GM19239 (cell line): ENCODE measurements at places on chromosomes 3 and 15.

- no peak for DNase-seq
Measured at GRCh38 chr3:49859576-49860305, 3.4 kb upstream of the TRAIP start.

DNA sequence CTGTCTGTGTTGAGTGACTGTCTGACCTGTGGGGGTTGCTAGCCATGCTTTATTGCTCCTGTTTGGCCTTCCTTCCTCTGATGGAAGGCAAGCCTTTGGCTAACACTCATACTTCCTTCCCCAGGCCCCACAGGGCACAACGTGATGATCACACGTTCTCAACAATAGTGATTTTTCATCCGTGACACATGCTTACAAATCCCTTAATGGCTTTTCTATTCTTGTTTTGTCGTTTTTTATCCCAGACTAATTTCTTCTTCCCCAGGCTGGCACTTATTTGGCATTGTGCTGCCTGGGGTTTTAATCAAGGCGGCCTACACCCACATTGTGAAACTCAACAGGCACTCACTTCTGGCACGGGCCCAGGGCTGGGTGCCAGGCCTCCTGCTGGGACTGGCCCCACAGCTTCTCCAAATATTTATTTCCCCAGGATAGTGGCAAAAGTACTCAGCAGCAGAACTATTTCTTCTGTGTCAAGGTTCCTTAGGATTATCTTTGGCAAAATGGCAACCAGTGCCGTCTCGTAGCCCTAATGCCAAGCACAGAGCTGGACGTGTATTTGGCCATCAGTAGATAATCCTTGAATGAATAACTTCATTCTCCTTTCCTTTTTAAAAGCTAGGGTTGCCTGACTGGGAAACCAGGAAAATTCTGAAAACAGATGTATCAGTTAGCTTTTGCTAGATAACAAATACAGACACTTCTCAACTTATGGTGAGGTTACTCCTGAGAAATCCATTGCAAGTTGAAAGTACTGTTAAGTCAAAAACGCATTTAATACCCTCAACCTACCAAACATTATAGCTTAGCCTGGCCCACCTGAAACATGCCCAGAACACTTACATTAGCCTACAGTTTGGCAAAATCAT lies 30.6 kb downstream of the CMTM7 start:
- DNase-seq, result no peak

- no peak for DNase-seq
Measured at GRCh38 chr15:38427380-38427779, 26.5 kb upstream of the FAM98B start.

GRCh38 chr3:195059006-195059350 lies 212.0 kb downstream of the XXYLT1 start:
- no peak for DNase-seq

DNA sequence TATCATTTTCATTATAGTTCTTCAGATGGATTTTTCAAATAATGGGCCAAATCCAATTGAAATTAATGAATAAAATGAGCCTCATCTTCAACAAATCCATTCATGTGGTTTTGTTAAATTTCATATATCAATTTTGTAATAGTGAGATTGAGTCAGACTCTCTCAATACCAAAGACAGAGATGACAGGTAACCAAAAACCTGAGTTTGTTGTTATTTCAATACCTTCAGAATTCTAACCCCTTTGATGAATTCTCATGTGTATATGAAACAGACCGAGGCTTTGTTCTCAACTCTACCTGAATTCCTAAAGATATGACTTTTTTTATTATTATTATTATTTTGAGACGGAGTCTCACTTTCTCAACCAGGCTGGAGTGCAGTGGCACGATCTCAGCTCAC lies 92.8 kb downstream of the FOXP1 start:
- DNase-seq, result no peak

- no peak for DNase-seq
Measured at GRCh38 chr3:195087328-195087727, 183.6 kb downstream of the XXYLT1 start.

- no peak for DNase-seq
Measured at GRCh38 chr15:74630284-74631086, 14.8 kb downstream of the CLK3 start.
